ENCODE measurements at places on chromosomes 12 and 14.

- no peak for DNase-seq
These were observed 8.1 kb upstream of the EIF2S3B start for GRCh38 chr12:10497602-10498001.

DNA sequence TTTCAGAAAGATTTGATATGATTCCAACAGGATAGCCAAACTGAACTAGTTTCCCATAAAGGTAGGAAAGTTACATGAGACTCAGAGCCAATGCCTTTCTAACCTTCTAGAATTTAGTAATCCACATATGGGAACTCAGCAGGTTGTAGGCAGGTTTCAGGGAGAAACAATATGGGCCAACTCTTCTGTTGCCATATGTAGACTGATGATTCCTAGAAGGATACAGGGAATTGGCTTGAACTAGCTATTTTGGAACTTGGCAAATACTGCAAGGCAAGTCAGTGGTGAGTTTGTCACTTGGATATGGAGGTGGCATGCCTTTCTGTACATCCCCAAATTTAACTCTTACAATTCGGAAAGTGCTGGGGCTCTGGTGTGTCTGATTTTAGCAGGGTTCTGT lies 15.5 kb downstream of the SUDS3 start:
- DNase-seq, result no peak

GRCh38 chr12:51753980-51754675 lies 94.4 kb downstream of the FIGNL2 start:
- no peak for DNase-seq

DNA sequence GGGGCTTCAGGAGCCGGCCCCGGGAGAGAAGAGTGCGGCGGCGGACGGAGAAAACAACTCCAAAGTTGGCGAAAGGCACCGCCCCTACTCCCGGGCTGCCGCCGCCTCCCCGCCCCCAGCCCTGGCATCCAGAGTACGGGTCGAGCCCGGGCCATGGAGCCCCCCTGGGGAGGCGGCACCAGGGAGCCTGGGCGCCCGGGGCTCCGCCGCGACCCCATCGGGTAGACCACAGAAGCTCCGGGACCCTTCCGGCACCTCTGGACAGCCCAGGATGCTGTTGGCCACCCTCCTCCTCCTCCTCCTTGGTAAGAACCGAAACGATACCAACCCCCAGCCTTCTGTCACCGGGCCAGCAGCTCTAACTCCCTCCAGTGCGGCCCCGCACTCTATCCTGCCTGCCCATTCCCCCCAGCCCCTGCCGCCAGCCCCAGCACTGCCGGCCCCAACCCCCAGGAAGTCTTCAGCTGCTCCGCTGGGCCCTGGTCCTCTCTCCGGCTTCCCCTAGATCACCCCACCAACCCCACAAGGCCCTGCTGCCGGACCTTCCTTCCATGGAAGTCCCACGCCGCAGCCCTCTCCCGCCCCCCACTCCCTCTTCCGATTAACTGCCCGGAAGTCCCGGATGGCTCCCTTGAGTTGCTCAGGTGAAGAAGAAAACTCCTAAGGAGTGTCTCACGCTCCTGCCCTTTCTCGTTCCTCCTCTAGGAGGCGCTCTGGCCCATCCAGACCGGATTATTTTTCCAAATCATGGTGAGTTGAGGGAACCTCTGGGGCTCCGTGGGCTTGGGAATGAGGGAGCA lies 693 bp downstream of the LRP10 start:
- peak; percentile 79 for DNase-seq

- DNase-seq, result no peak
These were observed 2.4 kb downstream of the CRIP2 start for GRCh38 chr14:105476831-105477659.

DNA sequence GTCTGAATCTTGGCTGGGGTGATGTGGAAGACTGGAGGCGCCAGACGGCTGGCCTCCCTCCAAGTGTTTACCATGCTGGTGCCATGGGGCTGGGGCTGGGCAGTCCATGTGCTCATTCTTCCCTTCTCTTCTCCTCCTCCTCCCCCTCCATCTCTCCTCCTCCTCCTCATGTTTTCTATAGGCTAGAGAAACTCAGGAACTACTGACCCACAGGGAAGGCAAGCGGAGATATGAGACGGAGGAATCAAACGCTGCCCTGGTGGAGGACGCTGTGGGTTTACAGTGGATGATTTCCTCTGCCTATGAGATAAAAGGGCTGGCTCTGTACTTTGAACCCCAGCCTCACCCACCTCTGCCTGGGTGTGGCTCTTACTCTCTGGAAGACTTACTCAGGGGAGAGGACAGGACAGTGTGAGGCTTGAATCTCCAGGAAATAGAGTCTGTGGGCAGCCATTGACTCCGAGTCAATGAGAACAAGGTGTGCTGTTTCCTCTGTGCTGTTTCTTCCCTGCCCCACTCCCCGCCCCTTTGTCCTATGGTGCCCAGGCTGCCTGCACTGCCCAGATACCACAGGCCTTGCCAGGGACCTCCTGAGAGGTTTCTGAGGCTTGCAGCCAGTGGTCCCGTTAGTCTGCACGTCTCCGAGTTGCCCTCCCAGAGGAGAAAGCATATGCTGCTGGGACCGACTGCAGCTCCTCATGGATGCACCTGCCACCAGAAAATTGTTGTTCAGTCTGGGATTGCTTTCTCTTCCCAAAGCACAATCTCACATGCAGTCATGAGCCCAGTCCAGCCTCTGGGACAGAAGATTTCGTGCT lies 132.6 kb upstream of the ARHGAP5 start:
- no peak for DNase-seq

DNA sequence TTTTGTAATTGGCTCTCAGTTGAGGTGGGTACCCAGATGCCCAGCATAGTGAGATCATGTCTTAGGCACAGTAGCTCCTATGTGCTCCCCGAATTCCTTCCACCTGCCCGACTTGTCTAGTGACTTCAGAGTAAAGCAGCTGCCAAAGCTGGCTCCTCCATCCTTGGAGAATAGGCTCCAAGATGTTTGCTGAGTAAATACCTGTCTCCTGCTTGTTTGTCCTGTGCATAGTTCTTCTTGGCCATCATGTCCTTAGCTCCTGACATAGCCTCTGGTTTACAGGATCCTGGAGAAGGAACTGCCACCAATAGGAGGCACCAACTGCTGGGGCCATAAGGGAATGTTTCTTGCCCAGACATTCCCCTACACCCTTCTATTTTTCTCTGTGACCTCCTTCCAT lies 52.6 kb upstream of the CISTR start:
- no peak for DNase-seq

DNA sequence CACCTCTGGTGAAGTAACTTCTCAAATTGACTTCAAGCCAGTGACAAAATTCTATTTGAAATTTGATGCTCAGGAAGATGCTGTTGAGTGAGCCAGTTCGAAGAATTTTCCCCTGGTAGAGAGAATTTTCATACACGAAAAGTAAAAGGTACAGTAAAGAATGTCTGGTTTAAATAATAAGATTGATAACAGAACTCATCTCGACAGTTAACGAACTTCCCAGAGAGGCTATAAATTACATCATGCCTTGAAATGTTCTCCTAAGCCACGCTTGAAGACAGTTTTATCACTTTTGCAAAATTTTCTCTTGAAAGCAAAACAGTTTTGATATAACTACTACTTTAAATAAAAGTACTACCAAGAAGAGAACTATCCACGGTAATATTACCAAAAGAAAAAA lies 14.4 kb upstream of the OR11G2 start:
- DNase-seq, result no peak

DNA sequence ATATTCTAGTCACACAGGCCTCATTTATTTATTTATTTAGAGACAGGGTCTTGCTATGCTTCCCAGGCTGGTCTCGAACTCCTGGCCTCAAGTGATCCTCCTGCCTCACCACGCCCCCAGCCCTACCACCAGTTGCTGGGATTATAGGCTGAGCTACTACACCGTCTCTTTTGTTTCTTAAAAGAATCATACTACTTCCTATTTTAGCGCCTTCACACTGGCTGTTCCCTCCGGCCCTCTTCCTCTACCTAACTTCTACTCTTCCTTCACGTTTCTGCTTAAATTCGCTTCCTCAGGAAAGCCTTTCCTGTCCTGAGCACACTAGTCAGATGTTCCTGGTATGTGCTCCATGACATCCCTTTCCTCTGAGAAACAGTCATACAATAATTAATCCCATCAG lies 6.4 kb upstream of the MRPL42 start:
- no peak for DNase-seq

GRCh38 chr12:78732481-78732880 lies 132.1 kb upstream of the SYT1 start:
- DNase-seq, result no peak

DNA sequence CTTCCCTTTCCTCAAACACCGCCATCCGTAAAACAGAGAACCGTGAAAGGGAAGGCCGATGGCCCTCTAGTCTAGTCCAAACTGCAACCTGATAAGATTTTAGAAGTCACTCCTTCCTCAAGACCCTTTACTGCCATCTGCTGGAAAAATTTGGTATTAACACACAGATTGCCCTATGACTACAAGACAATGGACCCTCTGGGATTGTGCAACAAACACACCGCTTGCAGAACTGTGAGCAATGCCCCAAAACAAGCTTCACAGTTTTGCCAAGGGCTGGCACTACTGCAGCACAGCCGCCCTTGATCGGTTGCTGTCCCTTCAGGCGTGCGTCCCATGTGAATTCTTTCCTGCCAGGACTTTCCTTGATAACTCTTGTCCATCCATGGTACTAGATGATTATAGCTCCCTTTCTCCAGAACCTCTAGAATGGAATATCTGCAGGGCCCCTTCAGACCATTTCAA lies 23.1 kb downstream of the LLPH start:
- DNase-seq, result peak; percentile 9

DNA sequence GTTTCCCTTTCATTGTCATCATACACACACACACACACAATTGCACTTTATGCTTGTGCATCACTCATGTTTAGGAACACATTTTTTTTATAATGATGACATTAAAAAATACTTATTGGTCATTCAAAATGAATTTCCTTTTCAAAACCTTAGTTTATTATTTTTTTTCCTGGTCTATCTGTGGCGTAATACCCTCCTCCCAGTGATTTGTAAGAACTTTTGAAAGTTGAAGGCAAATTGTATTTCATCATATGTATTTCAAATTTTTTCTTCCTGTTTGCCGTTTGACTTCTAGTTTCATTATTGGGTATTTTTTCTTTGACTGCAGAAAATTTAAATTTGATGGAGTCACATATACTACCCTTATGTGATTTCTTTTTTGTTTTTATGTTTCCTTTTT lies 2.5 kb upstream of the LRRK2 start:
- no peak for DNase-seq

DNA sequence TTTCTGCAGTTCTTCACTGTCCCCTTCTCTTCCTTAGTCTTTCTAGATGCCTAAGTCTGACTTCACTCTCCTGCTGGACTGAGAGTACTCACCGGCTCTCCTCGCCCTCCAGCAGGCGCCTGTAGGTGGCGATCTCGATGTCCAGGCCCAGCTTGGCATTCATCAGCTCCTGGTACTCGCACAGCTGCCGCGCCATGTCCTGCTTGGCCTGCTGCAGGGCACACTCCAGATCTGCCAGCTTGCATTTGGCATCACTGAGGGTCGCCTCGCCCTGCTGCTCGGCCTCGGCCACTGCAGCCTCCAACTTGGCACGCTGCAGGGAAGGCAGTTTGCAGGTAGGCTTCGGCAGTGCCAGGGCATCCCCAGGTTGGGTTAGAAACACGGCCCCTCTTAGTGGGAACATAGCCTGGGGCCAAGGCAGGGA lies 5.2 kb downstream of the KRT84 start:
- DNase-seq, result no peak

DNA sequence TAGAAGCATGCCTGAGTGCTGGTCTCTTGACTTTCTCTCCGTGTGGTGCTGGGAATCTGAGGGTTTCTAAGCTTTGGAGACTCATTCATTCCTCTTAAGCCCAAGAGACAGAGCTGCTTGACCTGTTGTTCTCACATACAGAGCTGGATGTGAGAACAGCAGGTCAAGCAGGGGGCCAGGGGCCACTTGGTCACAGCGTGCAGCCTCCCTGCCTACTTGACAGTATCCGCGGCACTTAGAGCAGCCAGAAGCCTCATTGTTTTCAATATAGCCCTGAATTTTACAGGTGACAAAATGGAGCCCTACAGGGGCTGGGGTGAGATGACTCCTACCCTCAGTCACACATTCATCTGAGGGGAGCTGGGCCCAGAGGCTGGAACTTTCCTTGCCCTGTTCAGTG lies 88.9 kb downstream of the ESRRB start:
- no peak for DNase-seq

DNA sequence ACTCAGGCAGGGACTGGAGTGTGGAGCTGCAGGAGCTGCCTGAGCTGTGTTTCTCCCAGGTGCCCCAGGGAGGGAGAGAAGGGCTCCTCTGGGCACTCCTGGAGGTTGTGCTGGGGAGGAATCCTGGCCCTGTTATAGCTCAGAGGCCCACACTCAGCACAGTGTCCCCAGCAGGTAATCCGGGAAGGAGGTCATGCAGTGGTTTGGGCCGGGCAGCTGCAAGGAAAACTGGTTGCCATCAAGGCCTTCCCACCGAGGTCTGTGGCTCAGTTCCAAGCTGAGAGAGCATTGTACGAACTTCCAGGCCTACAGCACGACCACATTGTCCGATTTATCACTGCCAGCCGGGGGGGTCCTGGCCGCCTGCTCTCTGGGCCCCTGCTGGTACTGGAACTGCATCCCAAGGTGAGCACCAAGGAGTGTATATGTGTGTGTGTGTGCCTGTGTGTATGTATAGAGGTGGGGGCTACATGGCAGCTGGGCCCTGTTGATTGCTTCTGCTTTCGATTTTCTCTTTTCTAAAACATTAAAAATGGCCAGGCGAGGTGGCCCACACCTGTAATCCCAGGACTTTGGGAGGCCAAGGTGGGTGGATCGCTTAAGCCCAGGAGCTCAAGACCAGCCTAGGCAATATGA lies 2.0 kb downstream of the AMHR2 start:
- DNase-seq, result no peak

GRCh38 chr12:64824130-64824499 lies 332 bp upstream of the TBC1D30 start:
- DNase-seq, result no peak

- no peak for DNase-seq
These were observed 208.4 kb downstream of the PPM1H start for GRCh38 chr12:62726471-62726980.

- DNase-seq, result no peak
These were observed 8.8 kb downstream of the LPCAT3 start for GRCh38 chr12:7009512-7009911.

DNA sequence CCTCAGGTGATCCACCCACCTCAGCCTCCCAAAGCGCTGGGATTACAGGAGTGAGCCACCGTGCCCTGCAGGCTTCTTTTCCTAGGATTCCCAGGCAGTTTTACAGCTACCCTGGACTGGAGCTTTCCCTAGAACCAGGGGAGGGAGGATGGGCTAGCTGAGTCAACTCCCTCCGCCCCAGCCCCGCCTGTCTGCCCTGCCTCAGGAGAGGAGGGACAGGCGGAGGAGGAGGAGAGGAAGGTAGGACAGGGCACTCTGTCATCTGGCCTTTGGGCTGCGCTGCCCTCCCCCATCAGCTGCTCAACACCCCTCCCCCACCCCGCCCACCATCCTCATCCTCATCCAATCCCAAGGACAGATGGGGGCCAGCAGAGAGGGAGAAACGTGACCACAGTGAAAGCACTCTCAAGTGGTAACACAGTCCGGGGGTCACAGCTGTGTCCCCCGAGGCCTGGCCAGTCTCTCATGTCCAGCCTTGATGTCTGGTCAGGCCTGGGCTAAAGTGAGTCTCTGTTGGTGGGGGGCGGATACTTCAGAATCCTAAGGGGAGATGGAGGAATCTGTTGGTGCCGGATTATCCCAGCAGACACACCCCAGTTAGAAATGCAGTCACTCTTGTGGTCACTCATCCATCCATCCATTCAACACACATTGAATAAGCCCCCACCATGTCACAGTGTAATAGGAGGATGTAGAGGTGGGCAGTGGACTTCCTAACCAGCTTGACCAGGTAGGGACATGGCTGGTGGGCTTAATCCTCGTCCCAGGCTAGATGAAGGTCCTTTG lies 12.3 kb downstream of the FIGNL2 start:
- DNase-seq, result no peak
